Esophagus squamous epithelium (tissue), 5 donors: ENCODE measurements at places on chromosomes 11 and 22. TPM values are rescaled to one million over a fixed set of nuclear protein-coding genes. Genes with fewer than 3 reads are reported as not detected.

FOLR3 gene
- 0.35 TPM for total RNA-seq

DNA sequence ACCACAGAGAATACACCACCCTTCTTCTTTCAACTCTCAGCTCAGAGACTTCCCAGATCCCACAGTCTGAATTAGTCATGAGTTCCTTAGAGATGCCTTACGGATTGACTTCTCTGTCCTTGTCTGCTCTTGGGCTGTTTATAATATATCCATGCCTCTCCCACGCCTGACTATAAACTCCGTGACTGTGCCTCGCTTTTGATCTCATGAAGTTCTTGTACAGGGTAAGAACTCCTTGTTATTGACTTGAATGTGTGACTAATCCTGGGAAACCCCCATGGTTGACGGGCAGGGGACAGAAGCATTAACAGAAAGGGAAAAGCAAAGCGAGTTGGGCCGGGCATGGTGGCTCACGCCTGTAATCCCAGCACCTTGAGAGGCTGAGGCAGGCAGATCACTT is 62.4 kb upstream of the POU2AF1 start:
- no peak for DNase-seq

PRG3 gene
- not detected for total RNA-seq

GRCh38 chr11:107453594-107454286 is 3.9 kb downstream of the CWF19L2 start:
- no peak for DNase-seq

DNA sequence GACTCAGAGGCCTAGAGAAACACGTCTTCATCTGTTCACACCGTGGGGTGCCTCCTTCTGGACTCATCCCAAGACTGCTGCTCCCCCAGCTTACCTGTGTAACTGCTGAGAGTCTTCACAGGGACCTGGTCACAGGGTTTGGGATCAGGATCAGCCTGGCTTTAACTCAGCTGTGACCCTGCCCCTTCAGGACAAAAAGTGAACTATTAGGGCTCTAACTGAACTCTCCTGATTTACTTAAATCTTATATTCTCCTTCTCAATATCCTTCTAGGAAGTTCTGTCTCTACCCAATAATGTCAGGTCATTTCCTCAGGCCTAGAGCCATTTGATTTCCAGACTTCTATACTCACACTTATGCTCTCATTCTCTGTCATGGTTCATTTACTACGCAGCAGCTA is 108.4 kb downstream of the ZNF280B start:
- DNase-seq, result no peak

GRCh38 chr11:125257751-125258150 is 93.2 kb downstream of the PKNOX2 start:
- no peak for DNase-seq

ALX4 gene
- not detected for total RNA-seq

DNA sequence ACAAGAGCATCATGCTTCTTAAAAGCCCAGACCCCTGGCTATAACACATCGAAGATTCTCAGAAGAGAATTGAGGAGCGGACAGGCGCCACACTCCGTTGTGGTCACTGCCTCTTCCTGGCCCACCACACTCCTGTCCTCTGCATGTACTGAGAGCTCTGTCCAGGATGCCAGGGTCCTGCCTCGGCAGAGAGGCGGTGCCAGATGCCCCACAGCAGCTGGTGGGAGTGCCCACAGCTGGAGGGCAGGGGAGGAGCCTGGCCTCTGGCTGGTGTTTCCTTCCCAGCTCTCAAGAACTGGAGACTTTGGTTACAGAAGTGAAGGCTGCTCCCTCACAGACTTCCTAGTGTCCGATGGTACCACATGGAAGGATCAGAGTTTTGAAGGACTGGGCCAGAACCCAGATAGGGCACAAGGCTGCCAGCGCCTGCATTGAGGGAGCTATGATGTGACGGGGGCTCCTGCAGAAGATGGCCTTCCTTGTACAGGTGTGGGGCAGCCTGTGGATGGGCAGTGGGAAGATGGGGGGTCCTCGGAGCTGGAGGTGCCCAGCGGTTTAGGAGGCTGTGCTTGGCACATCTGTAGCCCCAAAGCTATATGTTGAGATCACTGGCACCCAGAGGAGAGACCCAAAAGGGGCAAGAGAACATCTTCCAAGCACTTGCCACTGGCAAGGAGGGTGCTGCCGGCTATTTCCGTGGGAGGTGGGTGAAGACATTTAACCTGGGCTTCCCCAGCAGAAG is 19.4 kb downstream of the RSPH14 start:
- no peak for DNase-seq

DNA sequence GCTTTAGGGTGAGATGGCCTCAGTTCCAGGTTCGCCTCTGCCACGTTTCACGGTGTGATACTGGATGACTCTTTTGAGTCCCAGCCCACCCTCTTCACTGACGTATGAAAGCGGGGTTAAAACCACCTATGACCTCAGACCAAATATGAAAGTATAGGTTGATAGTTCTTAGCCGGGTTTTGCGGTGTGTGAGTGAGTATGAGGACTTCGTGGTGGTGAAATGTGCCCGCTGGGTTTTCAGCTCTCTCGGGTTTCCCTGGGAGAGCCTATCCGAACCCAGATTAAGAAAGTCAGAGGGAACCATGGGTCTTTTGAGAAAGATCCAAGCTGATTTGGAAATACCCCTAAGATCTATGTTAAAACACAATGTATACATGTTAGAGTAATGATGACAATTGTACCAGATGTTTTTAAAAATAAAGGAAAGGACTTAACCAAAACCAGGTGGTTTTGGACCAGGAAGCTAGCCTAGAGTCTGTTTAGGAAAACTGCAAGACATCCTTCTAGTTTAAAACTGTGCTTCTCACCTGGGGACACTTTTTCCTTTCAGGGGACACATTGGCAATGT is 25.8 kb upstream of the ST3GAL4 start:
- DNase-seq, result no peak

DNA sequence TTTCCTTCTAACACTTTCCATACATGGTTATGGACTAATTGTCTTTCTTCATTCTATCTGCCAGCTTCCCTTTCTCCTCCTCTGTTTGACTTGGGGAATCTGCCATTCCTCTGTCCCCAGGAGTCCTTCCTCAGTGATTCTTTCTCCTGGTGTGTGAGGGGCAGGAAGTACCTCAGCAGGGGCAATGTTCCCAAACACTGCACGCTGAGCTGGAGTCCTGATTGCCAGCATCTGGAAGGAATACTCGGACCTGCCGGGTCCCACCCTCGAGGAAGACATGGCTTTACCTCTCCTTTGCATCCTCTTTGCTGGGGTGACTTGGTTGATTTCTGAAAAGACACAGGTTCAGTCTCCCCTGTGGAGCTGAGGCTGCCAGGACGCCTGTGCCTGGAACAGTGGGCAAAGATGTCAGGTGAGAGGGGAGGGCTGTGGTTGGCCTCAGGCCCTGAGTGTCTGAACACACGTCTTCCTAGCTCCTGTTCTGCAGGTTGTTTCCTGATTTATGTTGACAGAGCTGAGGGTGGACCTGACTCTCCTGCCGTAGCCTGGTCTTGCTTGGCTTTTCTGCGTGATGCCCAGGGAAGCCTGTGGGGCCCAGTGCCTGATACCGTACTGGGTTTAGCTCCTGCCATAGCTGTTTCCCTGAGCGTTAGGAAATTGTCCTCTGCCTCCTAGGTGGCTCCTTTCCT is 4.3 kb downstream of the COX8A start:
- DNase-seq, result no peak

DNA sequence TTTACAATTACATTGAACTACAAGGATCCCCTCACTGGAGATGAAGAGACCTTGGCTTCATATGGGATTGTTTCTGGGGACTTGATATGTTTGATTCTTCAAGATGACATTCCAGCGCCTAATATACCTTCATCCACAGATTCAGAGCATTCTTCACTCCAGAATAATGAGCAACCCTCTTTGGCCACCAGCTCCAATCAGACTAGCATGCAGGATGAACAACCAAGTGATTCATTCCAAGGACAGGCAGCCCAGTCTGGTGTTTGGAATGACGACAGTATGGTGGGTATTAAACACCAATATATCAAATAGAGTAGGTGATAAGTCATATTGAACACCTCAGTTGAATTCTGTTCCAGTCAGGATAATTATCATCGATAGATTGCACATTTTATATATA is 4.4 kb downstream of the FBXO7 start:
- no peak for DNase-seq

OR5AR1 gene
- not detected for total RNA-seq

DNA sequence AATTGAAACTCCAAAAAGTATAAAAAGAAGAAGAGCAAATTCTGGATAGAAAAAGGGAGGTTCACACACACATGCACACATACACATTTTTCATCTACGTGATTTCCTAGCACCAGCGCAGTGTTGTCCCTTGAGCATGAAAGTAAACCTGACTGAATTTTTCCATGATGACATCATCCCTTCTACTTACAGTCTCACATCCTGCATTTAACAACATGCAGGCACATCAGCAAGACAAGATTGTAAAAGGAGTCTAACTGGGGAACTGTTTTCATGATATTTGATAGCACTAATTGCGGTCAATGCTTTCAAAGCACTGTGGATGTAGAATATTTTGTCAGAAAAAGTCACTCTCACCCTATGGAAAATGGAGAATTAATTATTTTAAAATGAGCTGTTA is 36.6 kb downstream of the GAS2 start:
- DNase-seq, result no peak

DNA sequence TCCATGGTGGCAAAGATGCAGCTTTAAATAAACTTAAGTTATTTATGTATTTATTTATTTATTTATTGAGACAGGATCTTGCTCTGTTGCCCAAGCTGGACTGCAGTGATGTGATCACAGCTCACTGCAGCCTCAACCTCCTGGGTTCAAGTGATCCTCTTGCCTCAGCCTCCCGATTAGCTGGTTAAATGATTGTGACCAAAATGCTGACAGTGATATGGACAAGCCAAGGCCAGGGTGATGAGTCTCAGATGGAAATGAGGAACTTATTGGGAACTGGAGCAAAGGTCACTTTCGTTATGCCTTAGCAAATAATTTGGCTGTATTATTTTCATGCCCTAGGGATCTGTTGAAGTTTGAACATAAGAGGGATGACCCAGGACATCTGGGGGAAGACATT is 9.3 kb upstream of the LRP5 start:
- DNase-seq, result no peak

- no peak for DNase-seq
Observed at GRCh38 chr11:117075186-117075585, 23.0 kb downstream of the SIK3 start.

TNNT3 gene
- total RNA-seq, result 0.76 TPM

GRCh38 chr11:86671531-86672006 is 847 bp downstream of the ME3 start:
- DNase-seq, result no peak

MB gene
- total RNA-seq, result 0.44 TPM

F2 gene
- not detected for total RNA-seq

GRCh38 chr11:120256779-120257178 is 16.8 kb downstream of the POU2F3 start:
- no peak for DNase-seq

- no peak for DNase-seq
Observed at GRCh38 chr11:106827687-106828086, 190.6 kb downstream of the GUCY1A2 start.

SLN gene
- total RNA-seq, result not detected

- DNase-seq, result no peak
Observed at GRCh38 chr11:45109400-45109799, 37.0 kb upstream of the PRDM11 start.

CACNA1I gene
- 0.12 TPM for total RNA-seq

- DNase-seq, result no peak
Observed at GRCh38 chr22:20196094-20196842, 45.4 kb upstream of the CCDC188 start.

SPI1 gene
- total RNA-seq, result 3.4 TPM

GGTLC2 gene
- not detected for total RNA-seq

DNA sequence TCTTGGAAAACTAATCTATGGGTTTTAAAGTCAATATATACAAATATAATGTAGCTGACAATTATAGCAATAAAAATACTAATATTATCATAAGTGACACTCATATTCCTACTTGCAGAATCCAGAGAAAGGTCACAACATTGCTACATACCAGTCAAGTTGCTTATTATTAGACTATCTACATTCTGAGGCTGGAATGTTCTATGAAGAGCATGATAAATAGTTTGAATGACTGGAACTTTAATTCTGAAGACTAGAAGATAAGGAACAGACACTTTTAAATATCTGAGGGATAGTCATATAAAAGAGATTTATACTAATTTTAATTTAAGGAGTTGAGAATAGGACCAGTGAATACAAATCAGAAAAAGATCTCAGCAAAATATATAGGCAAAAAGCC is 146.0 kb downstream of the GUCY1A2 start:
- DNase-seq, result no peak

- no peak for DNase-seq
Observed at GRCh38 chr11:41970681-41971080, 511.2 kb upstream of the LRRC4C start.

DNA sequence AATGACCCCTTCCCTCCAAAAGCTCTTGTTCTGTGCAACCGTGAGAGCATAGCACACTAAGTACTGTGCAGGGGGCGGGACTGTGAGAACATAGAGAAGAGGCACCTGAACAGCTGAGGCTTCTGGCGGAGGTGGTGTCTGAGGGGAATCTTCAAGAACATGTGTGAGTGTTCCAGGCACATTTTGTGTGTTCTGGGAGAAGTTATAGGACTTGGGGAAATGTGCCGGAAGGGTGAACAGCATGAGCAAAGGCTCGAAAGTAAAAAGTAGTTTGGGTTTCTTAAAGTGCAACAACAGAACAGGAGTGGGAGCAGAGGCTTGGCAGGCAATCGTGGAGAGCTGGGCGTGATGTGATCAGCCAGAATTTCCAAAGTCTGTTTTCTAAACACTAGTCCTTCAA is 12.4 kb upstream of the SYN3 start:
- DNase-seq, result no peak

UBQLN3 gene
- not detected for total RNA-seq

SCUBE2 gene
- 4.9 TPM for total RNA-seq

DNA sequence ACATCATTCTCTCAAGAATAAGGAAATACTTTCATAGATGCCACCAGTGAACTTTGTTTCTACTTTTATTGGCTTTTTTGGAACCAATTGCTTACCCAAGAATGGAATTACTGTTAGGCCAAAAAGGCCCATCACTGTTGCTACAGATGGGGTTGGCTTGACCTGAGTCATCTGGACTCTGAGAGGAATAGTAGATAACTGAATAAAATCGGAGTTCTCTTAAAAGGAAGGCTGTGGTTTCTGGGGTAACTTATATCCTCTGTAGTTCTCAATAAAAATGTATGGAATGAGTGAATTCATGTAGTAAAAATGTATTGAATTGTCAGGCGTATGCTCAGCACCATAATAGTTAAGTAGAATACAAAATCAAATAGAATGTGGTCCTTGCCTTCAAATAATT is 56.6 kb downstream of the ARHGEF12 start:
- DNase-seq, result no peak

DNA sequence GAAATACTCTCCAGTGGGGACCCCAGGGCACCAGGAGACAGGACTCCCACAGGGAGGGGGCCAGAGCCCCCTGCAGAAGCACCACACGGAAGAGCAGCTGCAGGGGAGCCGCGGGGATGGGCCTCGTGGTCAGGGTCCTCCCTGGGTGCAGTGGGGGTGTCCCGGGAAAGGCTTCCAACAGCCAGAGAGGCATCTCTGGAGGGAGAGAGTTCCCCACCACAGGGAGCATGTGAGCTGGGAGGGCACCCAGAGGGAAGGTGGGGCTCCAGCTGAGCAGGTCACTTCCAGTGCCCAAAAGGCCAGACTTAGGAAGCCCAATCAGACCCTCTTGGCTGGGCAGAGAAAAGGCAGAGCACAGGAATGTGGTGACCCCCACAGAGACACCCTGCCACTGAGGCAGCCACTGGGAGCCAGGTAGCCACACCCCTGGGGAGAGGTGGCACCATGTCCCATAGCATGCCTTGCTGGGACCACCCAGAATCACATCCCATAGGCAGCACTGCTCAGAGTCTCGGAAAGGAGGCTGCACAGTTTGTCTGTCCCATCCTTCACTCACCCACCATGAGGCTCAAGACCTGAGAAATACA is 49.9 kb upstream of the LMO1 start:
- no peak for DNase-seq
